ENCODE measurements at places on chromosomes 16 and 17.

DNA sequence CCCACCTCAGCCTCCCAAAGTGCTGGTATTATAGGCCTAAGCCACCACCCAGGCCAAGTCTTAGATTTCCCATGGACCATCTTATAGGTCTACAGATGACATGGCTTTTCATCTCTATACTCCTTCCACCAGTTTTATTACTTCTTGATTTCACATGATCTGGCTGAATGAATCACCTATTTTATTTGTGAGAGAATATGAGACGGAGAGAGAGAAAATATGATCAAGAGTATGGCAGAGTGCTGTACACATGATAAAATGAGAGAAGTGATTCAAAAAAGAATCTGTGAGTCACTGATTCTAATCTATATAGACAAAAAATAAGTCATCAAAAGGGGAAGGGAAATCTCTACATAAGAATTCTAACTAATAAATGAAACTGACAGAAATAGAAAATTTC is 13.7 kb downstream of the ACSM1 start:
- no peak for DNase-seq

DNA sequence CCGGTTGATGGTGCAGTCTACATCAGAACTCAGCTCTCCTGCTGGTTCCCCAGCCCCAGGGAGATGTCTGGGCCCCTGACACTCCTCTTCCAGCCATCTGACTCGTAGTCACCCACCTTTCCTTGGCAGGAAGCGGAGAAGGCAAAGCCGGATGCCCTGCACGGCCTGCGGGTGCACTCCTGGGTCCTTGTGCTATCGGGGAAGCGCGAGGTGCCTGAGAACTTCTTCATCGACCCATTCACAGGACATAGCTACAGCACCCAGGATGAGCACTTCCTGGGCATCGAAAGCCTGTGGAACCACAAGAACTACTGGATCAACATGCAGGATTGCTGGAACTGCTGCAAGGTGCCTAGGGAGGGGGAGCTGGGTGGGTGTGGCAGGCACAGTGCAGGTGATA is 12.7 kb downstream of the DRC7 start:
- DNase-seq, result no peak

- DNase-seq, result peak; percentile 55
These were observed 10.9 kb downstream of the HAPSTR1 start for GRCh38 chr16:9102379-9102778.

- no peak for DNase-seq
These were observed 218.7 kb downstream of the RPTOR start for GRCh38 chr17:80763293-80763867.

- DNase-seq, result no peak
These were observed 308.0 kb downstream of the GRIN2A start for GRCh38 chr16:9874219-9874618.

DNA sequence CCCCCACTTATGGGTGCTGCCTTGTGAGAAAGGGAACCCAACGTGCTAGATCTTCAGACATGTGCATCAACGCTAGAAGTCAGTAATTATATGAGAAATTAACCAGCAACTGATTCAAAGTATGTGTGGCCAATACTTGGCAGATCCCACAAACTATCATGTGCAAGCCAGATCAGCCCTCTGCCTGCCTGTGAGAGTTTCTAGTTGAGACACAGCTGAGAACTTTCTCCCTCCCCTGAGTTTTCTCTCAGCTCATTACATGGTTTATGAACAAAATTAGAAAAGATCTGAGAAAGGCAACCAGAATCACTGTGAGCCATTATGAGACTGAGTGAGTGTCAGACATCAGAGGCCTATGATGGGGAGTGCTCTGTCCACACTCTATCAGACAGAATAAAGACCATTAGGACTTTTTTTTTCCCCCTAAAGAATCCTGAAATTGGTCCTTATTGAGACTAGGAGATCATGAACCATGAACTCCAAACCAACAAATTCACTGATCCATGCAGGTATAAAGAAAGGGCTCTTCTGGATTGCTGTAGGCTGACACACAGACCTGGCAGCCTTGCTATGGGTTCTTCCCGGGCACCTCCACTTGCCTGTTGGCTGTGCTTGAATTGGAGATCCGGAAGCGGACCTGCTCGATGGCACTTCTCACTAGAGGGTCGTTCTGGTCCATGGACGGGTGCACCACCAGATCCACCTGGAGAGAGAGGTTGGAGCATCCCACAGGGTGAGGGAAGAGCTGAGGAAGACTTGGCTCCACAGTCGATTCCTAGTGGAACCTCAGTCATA is 51.5 kb downstream of the GTF3C1 start:
- DNase-seq, result no peak

DNA sequence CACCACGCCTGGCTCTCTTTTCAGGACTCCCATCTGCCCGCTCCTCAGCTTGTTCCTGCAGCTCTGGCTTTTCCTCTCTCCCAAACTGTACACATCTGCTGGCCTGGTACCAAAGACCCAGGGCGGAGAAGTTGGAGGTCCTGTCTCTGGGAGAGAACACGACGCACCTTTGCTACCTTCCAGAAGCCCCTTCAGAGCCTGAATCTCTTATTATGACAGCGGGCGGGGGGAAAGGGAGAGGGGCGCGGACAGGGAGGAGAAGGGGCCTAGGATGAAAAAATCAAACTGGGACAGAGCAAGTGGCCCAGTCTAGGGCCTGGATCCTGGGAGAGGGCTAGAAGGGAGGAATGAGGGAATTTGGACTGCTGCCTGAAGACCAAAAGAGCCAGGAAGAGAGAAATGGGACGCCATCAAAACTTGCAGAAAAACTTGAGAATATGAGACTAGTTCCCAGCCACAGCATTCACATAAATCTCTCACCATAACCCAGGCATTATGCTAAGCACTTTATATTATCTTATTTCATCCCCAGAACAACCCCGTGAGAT is 2.5 kb upstream of the PER1 start:
- no peak for DNase-seq

DNA sequence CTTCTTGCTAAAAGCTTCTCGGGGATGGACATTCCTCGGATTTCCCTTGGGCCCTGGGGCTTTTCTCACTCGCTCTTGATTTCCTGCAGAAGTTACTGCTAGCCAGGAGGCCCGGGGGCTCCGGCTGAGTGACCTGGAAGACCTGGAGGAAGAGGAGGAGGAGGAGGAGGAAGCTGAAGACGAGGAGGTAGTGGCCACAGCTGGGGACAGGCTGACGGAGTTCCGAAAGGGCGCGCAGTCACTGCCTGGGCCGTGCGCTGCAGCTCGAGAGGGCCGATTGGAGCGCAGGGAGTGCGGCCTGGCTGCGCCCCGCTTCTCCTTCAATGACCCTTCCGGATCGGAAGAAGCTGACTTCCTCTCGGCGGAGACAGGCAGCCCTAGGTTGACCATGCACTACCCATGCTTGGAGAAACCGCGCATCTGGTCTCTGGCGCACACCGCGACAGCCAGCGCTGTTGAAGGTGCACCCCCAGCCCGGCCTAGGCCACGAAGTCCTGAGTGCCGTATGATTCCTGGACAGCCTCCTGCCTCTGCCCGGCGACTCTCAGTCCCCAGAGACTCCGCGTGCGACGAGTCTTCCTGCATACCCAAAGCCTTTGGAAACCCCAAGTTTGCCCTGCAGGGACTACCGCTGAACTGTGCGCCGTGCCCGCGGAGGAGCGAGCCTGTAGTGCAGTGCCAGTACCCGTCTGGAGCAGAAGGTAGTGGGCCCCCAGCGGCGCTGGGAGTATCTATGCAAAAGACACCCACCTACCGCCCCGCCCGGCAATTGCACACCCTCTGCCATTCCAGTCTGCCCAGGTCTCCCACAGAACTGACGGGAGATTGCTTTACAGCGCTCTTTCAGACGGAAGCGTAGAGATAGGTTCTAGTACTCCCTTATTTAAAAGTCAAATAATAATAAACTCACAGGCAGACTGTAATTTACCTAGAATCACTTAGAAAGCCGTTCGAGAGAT is 4.9 kb downstream of the IRX6 start:
- no peak for DNase-seq

- no peak for DNase-seq
These were observed 7.8 kb downstream of the CCDC200 start for GRCh38 chr17:43220511-43221125.

DNA sequence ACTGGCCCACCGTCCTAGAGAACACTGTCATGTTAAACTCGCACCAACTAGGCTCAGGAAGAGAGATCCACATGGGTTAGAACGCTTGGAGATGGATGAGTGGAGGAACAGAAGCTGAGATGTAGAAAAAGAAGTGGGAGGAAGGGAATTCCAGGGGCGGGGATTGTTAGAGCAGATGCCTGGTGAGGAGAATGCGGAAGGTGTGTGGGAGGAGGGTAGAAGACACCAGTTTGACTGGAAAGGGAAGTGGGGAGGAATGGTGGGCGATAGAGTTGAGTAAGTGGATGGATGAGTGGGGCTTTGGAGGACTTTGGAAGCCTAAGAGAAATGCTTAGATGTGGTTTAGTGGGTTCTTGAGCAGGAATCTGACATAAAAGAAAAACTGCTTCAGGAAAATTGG is 37.4 kb downstream of the DHX38 start:
- DNase-seq, result no peak

Measured in astrocyte of the cerebellum (primary cell).